ENCODE measurements at places on chromosomes 5 and 9. TPM values are rescaled to one million over a fixed set of nuclear protein-coding genes. Genes with fewer than 3 reads are reported as not detected.

- DNase-seq, result no peak
Observed at GRCh38 chr5:149416987-149417710, 38.1 kb upstream of the IL17B start.

- no peak for DNase-seq
Observed at GRCh38 chr9:13100914-13101572, 178.4 kb downstream of the MPDZ start.

DNA sequence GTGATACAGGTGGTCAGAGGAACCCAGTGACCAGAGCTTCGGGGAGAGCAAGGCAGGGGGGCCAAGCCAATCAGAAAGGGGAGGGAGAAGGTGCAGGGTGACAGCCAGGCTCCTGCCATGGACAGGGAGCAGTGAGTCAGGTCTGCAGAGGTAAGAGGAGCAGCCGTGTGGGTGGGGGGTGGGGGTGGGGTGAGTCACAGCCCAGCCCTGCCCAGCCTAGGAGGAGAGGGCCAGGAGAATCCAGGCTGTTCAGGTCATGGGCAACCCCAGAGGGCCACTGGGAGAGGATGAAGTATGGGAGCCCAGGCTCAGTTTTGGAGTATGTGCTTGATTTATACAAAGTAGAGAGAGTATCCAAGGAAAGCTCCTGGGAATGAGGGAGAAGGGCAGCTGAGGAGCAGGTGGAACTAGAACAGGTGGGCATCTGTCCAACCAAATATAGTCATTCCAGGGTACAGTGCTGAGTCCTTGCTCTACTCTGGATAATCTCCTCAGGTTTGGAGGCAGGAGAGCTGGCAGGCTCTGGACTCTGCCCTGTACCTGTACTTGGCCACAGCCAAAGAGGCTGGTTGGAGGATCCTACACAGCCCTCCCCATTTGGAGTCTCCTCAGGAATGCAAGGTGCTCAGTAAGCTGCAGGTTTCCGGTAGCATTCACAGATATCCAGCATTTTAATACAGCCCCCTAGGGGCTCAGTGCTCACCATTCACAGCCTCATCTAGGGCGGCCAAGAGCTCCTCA is 1.6 kb downstream of the HBEGF start:
- DNase-seq, result no peak

DNA sequence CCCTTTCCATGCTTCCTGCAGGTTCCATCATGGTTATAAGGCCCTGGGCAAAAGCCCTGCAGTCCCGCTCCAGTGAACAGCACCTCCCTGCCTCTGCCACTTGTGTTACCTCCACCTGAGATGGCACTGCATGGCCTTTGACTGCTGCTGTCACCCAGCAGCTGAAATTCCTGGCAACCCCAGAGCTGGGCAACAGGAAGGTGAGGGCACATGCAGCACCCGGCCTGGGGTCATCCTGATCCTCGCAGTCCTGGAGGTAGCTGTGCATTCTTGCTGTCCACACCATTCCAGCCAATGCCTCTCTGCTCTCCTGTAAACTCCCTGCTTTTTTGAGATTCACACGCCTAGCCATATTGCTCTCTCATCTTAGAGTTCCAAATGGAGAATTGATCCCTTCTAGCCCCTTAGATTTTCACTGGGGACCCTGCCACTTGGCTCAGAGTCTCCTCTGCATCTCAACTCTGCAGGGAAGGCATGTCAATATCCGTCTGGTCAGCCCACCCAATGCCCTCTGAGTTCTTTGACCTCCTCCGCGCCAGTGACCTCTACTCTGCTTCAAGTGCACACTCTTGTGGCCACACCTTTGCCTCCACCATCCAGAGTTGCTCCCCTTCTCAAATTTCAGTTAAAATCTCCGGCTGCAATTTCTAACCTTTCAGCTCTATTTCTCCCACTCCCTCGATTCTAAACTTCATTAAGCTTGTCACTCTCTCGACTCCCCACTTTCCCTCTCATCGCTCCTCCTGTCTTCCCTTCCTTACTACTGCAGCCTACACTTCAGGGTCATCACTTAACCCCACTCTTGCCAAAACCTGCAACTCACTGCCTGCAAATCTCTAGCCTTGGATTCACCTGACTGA is 93.4 kb downstream of the ANKH start:
- DNase-seq, result peak; percentile 50

The TAF11L10 gene
- not detected for polyA plus RNA-seq

The PCDHB4 gene
- polyA plus RNA-seq, result 0.17 TPM

Data from liver (tissue), 10 donors.